ENCODE measurements at places on chromosomes 2 and 18.

- no peak for DNase-seq
Measured at GRCh38 chr2:155653176-155653575, 679.3 kb downstream of the NR4A2 start.

DNA sequence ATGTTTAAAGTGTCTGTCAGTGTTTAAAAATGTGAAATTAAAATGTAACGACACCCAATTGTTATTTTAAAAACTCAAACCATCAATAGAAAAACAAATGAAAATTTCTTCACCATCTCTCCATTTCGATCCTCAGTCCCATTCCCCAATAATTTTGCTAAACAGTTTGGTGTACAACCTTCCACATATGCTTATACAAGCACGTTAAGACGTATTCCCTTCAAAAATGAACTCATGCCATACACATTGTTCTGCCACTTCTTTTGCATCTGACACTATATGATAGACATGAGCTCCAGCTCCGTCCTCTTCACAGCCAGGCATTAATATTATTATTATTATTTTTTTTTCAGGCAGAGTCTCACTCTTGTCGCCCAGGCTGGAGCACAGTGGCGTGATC lies 14.1 kb upstream of the MYCN start:
- no peak for DNase-seq

- DNase-seq = peak; percentile 45
Measured at GRCh38 chr2:75424936-75425619, 135.7 kb downstream of the EVA1A start.

DNA sequence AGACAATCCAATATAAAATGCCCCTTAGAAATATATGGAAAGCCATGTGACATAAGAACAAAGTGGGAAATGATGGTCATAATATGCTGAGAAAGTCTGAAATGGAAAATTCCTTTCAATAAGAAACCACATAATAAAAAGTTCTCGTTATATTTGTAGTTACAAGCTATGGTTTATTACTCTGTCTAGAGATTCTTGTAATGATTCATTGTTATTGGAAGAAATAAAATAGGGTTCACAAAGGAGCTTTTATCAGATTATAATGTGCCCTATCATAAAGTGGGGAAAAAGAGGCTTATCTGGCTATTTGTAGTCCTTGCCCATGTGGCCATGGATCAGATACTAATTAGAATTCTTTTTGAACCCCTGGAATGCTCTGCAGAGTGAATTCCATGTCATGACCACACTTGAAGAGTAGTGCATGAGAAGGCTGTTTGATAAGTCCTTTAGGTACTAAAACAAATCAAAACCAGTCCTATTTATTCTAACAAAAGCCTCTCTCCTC lies 420.7 kb upstream of the NRP2 start:
- DNase-seq = peak; percentile 26

- no peak for DNase-seq
Measured at GRCh38 chr2:68839260-68839833, 31.9 kb downstream of the BMP10 start.

DNA sequence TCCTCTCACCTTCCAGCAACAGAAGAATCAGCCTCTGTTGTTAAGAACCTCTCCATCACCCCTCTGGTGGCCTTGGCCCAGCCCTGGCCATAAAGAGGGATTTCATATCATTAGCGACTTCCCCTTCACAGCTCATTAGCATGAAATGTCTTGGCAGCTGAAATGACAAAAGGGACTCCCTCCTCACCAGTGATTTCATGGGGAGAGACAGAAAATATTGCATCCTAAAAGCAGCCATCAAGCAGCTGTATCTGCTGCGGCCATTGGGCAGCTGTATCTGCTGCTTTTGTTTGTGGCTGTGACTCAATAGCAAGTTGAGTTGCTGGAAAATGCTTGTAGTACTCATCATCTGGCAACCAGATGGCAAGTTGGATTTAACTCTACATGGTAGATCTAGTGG lies 105.9 kb upstream of the RMDN2 start:
- DNase-seq = peak; percentile 93

GRCh38 chr2:148603562-148603920 lies 41.0 kb upstream of the EPC2 start:
- DNase-seq = no peak

GRCh38 chr18:28132084-28132483 lies 44.8 kb downstream of the CDH2 start:
- no peak for DNase-seq

GRCh38 chr18:65661391-65661790 lies 89.4 kb upstream of the CDH7 start:
- no peak for DNase-seq

All from fibroblast of skin of right biceps (primary cell).